ENCODE measurements at places on chromosomes 2 and 18.

- no peak for DNase-seq
Observed at GRCh38 chr2:241846406-241846805, 12.3 kb downstream of the PDCD1 start.

GRCh38 chr2:13711154-13711553, 921.4 kb upstream of the LRATD1 start:
- DNase-seq = no peak

GRCh38 chr2:216110620-216111019, 1.5 kb downstream of the XRCC5 start:
- no peak for DNase-seq

DNA sequence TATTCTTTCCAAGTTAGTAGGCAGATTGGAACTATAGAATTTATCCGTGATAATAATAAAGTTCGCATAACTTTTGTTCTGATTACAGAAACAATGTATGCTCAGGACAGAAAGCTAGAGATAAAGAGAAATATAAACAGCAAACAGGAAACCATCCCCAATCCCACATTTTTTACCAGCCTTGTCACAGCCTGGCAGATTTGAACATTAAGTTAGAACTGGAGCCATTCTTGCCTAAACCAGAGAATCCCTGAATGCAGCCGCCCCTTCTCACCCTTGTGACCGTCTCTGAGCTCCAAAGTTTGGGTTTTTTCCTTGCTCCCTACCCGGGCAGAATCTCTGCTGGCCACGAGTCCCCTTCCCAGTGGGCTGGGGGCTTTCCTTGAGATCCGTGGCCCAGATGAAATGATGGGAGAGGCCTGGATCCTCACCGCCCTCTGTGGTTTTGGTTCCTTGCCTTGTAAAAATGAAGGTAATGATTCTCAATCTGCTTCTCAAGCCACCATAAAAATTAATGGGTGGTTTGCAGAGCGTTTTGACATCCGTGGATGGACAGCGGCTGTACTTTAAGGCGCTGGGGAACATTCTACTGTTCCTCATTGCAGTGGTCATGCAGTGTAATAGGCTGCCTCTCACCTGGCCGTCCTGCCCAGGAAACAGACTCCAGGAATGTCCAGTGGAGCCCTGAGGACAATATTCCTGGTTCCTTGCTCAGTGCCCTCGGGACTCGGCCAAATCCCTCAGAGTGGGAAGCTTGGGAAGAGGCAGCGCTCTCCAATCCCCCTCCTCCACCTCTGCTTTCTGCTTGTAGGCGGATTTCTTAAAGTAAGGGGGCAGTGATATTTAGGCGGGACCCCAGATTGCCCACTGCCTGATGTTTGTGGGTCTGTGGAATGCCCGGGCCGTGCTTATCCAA, 1.6 kb downstream of the SH3BP4 start:
- DNase-seq = no peak

GRCh38 chr2:191920502-191920901, 73.6 kb upstream of the CAVIN2 start:
- DNase-seq = no peak

DNA sequence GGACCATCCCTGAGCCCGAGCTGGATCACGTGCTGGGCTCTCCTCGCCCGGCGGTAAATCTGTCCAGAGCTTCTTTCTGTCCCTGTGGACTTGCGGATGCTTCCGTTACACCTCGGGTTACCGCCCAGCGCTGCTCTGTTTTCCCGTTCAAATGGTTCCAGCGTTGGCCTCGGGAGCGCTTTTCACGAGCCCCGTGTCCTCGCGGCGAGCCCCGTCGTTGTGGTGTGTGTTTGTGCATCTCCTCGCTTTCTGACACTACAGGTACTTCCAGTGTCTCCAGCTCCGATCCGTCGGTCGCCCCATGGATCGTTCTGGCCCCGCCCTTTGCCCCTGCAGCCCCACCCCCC, 77.4 kb downstream of the RTP5 start:
- DNase-seq = no peak

DNA sequence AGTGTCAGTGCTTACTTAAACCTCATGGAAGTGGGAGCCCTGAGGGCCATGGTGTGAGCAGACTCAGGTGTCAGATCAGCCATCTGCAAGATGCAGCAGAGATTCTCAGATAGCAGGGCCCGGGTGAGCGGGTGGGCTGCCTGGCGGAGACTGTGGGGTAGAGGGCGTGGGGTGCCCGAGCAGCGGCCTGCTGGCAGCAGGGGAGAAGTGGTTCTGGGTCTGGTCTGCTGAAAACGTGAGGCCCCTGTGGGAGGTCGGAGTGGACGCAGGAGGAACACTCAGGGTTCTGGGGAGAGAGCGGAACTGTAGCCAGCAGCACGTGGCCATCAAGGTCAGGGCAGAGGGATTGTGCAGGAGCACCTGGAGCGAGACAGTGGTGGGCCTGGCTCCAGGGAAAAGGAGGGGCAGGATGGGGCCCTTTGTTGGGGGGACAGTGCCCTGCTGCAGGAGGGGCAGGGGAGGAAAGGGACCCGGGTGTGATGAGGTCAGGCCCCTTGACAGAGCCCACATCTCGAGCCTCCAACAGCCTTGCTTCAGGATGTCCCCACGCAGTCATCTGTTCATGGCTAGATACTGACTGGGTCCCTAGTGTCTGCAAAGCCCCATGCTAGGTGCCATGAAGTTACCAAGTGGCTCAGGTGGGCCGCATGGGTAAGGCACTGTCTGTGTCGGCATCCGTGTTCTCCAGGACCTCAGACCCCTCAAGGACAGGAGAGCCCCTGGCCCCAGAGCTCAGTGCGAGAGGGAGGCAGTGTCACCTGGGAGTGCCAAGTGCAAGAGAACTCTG, 2.7 kb upstream of the ESPNL start:
- DNase-seq = no peak

- DNase-seq = no peak
Observed at GRCh38 chr18:51168026-51168742, 29.3 kb downstream of the MEX3C start.

DNA sequence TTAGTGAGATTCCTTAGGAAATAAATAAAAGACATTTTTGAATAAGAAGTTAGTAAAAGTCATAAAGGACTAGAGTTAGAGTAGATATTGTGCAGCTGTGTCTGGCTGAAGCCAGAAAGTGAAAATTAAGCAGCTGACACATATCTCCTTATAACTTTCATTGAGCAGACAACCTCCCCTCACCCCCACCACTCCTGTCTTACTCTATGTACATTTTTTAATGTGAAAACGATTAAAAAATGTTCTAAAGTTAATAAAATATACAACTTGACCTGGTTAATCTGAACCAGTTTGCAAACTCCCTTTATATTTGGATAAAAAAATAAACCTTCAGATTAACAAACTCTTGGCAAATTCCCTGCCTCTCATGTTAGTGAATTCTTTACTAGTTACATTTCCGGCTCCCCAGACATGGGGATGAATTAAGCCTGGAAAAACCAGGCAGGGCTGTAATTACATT, 462.8 kb downstream of the MEIS1 start:
- no peak for DNase-seq

DNA sequence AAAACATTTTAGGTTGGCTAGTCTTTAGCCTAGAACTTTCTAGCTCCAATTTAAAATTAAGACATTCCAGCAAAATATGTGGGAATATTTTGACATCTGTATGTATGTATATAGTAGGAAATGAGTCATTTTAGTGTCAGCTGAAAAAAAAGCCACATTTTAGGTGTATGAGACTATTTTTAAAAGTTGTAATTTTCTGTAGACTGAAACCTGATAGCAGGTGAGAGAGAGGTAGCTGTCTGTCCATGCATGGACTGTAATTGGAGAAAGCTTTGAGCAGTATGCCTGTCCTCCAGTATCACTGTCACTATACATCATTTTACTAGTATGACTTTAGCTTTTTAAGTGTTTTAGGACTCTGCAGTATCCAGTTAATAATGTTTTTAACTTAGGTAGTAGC, 26.1 kb upstream of the PPP1R1C start:
- DNase-seq = no peak

GRCh38 chr2:68855550-68855949, 15.6 kb downstream of the BMP10 start:
- DNase-seq = no peak

DNA sequence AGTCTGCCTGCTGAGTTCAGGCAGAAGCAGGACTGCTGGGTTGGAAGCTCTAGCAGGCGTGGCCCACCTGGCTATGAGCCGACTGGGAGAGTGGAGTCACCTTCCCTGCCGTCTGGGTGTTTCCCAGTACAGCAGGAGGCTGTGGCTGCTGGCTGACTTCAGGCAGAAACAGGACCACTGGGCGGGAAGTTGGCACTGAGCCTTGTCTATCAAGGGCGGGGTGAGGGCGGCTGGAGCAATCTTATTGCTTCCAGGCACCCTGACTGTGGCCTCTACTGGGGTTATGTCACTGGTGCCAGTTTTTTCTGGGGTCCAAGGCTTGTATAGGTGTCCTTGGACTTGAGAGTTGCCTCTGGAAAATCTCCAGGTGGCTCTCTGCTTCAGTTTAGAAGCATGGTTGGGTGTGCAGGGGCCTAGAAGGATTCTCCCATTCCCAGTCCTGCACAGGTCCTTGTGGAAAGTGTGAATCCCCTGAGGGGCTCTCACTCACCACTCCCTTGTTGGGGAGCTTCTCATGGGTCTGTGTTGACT, 30.5 kb downstream of the LTBP1 start:
- no peak for DNase-seq

DNA sequence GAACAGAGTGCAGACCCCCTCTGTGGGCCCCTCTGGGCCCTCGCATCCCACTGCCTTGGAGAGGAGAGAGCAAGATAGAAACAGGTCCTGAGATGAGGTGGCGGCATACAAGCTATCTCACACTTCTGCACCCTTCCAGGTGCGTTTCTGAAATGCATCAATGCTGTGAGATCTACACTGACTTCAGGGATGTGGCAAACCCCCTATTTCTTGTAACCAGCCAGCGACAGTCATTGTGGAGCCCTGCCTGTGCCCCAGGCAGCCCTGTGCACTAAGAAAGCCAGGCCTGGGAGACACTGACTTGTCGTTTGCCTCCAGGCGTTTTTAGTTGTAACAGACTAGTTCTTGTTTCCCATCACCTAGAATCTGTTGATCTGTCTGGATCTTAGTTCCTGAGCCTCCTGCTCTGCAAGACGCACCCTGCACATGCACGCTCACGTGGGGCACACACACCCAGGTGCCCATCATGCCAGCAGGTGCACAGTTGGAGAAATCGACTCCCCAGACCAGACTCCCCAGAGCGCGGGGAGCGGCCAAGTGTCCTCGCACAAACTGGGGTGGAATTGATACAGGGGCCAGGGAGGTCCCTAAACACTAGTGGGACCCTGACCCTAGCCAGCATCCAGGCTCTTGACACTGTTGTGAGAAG, 238.0 kb downstream of the FAM210A start:
- DNase-seq = no peak

DNA sequence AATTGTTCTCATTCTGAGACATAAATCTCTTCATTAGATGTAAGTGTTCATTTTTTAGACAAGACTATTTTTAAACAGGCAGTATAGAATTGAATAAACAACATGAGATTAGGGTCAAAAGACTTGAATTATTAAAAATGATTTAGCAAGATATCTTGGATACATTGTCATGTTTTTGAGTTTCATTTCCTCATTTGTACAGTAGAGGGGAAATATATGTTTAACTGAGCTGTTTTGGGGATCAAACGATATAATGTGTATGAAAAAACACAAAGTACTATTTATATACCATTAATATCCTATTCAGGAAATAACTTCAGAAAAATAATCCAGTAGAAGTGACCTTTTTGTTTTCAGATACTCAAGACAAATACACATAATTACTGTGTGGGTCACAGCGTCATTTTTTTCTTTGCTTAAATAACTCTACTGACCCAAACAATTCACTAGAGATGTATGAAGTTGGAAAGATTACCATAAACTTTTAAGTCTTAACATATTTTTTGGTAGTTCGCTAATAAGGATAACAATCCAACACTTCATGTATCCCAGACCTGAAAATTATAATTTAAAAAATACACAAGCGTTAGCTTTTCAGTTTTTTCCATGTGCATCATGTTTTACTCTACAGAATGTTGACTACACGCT, 896 bp upstream of the ASXL3 start:
- DNase-seq = no peak

DNA sequence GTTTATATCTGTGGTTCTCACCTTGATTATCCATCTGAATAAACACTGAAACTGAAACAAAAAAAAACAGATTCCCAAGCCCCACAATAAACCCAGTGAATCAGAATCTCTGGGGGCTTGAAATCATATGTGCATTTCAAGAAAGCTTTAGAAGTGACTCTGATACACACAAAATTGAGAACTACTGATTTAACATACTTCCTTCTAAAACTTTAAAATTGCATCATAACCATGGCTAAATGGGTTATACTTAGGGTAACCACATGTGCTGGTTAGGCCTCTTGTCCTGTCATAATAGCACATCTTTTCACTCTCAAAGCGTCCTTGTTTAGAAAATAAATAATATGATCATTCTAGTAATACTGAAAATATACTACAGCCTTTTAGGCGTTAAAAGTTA, 100.9 kb downstream of the ATAD2B start:
- DNase-seq = no peak

GRCh38 chr18:10152475-10152874, 238.7 kb downstream of the VAPA start:
- DNase-seq = no peak

DNA sequence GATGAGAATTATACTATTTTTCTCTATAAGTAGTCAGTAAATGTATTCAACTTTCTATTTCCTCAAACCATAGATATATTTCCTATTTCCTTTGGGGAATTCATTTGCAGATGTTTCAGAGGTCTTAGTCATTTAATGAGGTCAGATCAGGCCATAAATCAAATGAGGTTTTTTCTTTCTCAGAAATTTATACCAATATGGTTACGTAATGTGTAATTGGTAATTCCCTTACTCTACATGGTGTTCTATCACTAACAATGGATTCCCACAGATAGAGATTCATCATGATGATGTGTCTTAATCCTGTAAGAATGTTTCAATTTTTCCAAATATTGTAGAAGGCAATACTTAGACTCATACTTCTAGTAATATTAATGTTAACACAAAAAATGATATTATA, 108.0 kb downstream of the DPP4 start:
- no peak for DNase-seq

DNA sequence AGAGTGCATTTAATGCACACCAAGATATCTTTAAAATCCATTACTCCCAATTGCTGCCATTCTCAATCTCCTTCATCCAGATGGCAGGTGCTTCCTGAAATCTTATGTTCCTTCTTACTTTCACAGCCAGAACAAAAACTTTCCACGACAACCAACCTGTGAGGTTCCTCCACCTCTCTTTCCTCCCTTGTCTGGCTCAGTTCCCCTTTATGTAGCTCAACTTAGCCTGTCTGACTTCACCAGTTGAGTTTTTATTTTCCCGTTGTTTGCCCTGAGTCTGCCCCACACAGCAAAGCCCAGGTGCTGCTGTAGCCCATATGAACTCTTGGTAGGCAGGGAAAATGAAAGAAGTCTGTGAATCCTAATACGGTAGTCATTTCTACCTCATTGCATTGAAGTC, 112.5 kb downstream of the MREG start:
- DNase-seq = no peak

GRCh38 chr2:52510432-52510831, 1257.2 kb upstream of the CHAC2 start:
- no peak for DNase-seq

- DNase-seq = no peak
Observed at GRCh38 chr18:80023173-80023572, 11.1 kb upstream of the RBFA start.
